ENCODE measurements at places on chromosomes 7 and 10.

GRCh38 chr10:87630171-87630570 lies 29.5 kb upstream of the PAPSS2 start:
- no peak for DNase-seq

DNA sequence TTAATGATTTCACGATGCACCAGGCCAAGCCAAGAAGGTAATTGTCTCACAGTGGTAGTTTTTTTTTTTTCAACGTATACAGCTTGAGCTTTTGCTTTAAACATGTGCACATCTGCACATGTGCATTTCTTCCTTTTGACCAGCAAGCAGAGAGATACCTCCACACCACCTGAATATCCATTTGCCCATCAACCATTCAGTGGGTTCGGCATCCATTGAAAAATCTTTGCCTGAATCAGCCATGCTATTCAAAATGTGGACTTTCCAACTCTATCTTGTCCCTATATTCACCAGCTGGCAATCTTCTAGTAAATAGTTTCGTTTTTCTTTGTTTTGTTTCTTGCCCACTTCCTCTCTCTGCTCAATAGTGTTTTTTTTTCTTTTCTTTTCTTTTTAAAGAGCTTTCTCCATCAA lies 7.7 kb upstream of the TRA2A start:
- DNase-seq, result no peak

GRCh38 chr10:52213321-52213752 lies 100.7 kb upstream of the DKK1 start:
- DNase-seq, result no peak

DNA sequence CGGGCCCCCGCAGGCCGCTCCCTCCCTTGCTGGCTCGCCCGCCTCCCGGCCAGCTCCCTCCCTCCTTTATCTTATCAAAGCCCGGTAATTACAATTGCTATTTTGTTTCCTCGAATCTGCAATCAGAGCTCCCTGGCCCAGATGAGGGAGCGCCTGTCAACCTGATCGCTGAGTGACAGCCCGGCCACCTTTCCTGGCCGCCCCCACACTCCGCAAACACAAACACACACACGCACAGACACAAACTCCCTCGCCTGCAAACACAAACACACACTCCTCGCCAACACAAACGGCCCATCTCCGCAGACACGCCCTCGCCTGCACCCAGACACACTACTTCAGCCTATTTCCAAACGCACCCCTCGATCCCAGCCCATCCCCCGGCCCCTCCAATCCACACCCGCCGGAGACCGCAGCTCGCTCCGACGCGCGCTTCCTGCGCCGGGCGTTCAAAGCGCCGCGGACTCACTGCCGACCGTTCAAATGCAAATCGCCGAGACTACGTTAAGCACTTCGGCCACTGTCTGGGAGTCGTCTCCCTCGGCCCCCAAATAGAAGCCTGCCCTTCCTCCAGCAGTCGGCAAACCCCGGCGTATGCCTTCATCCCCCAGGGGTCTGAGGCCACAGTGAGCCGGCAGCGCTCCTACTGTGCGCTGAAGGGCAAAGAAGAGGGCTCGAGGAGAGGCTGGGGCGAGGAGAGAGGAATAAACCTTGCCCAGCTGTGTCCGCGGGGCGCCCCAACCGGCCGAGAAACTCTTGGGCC lies 3.0 kb upstream of the FGF8 start:
- no peak for DNase-seq

- DNase-seq, result no peak
These were observed 6.0 kb downstream of the SH3PXD2A start for GRCh38 chr10:103849212-103849877.

DNA sequence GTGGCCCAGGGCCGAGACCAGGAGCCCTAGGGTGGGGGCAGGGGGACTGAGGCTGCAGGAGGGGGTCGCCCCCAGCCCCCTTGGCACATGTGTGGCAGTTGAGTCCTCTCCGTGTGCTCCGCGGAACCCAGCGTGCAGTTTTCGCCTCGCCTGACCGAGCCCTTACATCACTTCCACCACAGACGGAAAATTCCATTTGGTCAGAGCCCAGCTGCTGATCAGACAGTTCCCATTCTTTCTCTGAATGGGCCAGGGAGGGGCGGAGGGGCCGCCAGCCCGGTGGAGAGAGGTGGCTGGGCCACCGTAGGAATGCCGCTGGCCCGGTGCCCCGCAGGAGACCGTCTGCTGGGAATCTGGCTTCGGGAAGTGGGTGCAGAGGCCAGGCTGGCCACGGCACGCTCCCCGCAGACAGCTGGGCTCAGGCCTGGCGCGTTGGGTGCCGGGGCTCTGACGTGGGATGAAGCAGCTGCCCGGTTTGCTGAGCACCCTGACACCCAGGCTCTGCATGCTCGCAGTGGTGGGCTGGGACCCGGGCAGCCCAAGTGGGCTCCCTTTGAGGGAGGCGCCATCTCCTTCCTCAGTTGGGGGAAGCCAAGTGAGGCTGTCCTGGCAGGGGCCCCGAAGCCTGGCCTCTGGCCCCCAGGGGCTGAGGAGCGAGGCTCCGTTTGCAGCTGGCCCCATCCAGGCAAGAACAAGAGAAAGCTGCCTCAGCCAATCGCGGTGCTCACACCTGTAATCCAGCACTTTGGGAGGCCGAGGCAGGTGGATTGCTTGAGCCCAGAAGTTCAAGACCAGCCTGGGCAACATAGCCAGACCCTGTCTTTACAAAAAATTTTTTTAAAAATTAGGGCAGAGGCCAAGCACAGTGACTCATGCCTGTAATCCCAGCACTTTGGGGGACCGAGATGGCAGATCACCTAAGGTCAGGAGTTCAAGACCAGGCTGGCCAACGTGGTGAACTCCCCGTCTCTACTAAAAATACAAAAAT lies 9.9 kb downstream of the TTYH3 start:
- DNase-seq, result peak; percentile 91

Data from AG09319 (cell line).